ENCODE measurements at places on chromosomes 3 and 15. TPM values are rescaled to one million over a fixed set of nuclear protein-coding genes. Genes with fewer than 3 reads are reported as not detected.

The MESP1 gene
- total RNA-seq: 0.89 TPM

DNA sequence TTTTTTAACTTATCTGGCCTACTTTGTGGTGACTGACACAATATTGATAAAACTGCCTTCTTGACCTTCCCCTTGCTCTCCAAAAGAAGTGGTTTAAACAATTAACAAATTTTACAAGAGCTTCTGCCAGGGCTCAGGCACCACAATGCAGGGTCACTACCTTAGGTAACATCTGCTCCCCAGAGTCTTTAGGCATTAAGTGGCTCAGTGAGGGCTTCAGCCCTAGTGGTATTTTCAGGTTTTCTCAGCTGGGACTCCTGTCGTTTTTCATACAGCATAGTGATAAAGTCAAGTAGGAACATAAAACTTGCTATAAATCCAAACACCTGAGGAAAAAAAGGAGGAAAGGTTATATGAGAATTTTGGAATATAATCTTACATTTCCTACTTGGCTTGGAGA lies 18.9 kb downstream of the CMTM6 start:
- no peak for DNase-seq

- DNase-seq: no peak
Measured at GRCh38 chr3:10357095-10357494, 36.2 kb upstream of the SEC13 start.

GRCh38 chr3:187889601-187890404 lies 144.5 kb upstream of the BCL6 start:
- no peak for DNase-seq

DNA sequence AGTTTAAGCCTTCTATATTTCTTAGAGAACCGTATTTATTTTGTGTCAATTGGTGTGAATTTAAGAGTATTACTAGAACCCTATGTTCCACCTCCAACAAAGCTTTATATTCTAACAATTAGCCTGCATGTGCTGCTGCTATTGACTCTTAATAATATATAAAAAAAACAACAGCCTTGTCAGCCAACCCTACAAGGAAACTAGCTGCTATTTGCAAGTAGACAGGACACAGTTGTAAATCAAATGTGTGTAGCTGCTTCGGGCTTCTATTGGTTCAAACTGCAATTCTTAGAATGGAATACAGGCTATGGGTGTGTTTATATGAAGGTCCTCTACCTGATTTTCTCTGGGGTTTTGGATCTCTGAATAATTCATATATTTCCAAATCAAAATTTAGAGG lies 60.7 kb downstream of the ZBTB20 start:
- DNase-seq: no peak

The HDC gene
- not detected for total RNA-seq

DNA sequence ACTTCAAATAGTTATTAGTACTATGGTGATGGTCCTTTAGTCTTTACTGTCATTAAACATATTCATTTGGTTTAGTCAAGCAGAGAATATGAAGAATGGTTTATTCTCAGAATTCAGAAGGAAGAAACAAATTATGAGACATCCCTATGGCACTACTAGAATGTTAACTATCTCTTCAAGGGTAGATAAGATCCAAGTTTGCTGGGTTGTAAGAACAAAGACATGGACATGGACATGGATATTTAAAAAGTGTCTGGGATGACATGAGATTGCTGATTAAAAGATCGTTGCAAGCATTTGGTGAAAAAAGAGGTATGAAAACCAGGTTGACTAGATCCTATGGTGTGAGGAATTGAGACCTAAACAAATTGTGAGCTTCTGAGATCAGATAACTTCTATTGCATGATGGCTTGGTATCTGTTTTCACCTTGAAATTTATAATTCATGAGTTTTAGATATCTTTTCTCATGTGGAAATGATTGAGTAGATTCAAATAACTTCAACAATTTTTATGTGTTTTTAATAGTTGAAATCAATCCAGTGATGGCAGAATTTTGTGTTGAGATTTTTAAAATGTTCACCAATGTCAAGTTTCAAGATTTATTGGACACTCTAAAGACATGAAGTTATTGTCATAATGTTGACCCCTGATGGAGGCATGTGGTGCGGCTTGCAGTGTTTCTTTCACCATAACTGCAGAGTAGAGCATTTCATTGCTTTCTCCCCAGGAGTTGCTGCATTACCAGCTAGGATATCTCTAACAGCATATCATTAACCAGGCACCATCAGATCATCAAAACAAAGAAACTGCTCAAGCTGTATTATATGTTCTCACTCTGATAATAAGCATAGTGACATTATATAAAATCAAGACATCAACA lies 72.6 kb downstream of the NAALADL2 start:
- no peak for DNase-seq

- no peak for DNase-seq
Measured at GRCh38 chr3:106217745-106218144, 348.9 kb upstream of the CBLB start.

DNA sequence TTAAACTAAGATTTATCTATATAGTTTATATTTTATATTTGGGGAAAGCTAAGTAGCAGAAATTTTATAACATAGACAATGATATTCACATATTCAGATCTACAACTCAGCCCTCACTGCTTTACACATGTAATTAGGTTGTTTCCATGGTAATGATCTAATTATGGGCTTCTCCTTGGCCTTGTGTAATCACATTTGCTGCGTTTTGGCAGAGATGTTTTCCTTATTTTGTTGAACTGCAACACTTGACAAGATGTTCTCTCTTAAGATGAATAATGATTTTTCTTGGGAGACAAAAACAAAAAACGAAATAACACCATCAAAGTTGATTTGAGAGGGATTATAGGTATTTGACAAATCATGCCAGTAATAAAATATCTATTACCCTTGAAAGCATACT lies 635.6 kb upstream of the TBL1XR1 start:
- no peak for DNase-seq

- no peak for DNase-seq
Measured at GRCh38 chr3:65915477-65915876, 123.2 kb downstream of the MAGI1 start.

- no peak for DNase-seq
Measured at GRCh38 chr3:2526926-2527325, 428.3 kb downstream of the CNTN4 start.

GRCh38 chr15:62067448-62068044 lies 769 bp downstream of the C2CD4A start:
- DNase-seq: no peak

Measured in mesothelial cell of epicardium (in vitro differentiated cells).